Small intestine (tissue), 16 donors: ENCODE measurements at places on chromosomes 7 and 10. TPM values are rescaled to one million over a fixed set of nuclear protein-coding genes. Genes with fewer than 3 reads are reported as not detected.

The STEAP2 gene
- 2.2 TPM for polyA plus RNA-seq

The LOXL4 gene
- 0.27 TPM for polyA plus RNA-seq

The RPEL1 gene
- polyA plus RNA-seq, result 0.01 TPM

The MRLN gene
- not detected for polyA plus RNA-seq

The TSPAN12 gene
- 134 TPM for polyA plus RNA-seq

The CYTH3 gene
- polyA plus RNA-seq, result 24.6 TPM

The THSD7A gene
- not detected for polyA plus RNA-seq

The CHAT gene
- 0.81 TPM for polyA plus RNA-seq

The SLC18A3 gene
- polyA plus RNA-seq, result 0.07 TPM

The ZNF467 gene
- 4.5 TPM for polyA plus RNA-seq

The MYL10 gene
- not detected for polyA plus RNA-seq

The PNLIP gene
- polyA plus RNA-seq, result not detected

The ZNF488 gene
- polyA plus RNA-seq, result 2.7 TPM

The NRG3 gene
- polyA plus RNA-seq, result 0.72 TPM

The SFTPA1 gene
- polyA plus RNA-seq, result 9.2 TPM

The NEUROD6 gene
- not detected for polyA plus RNA-seq

The DGKB gene
- polyA plus RNA-seq, result not detected

The ADCYAP1R1 gene
- polyA plus RNA-seq, result not detected

The LCOR gene
- polyA plus RNA-seq, result 48.8 TPM

The WDFY4 gene
- polyA plus RNA-seq, result 0.27 TPM

The TUBAL3 gene
- 44.3 TPM for polyA plus RNA-seq

The ECHDC3 gene
- 3.8 TPM for polyA plus RNA-seq

The NEUROG3 gene
- 0.81 TPM for polyA plus RNA-seq

The TACC2 gene
- 55.4 TPM for polyA plus RNA-seq

The TAS2R39 gene
- polyA plus RNA-seq, result not detected

The FXYD4 gene
- not detected for polyA plus RNA-seq

The SYT15 gene
- 1.7 TPM for polyA plus RNA-seq

The LRRC18 gene
- polyA plus RNA-seq, result not detected

The TMEM229A gene
- polyA plus RNA-seq, result 1.6 TPM

The FIS1 gene
- polyA plus RNA-seq, result 319 TPM

The CLEC5A gene
- not detected for polyA plus RNA-seq

The COL1A2 gene
- 2.0 TPM for polyA plus RNA-seq

The ENKUR gene
- polyA plus RNA-seq, result 1.1 TPM

The FBXO24 gene
- 0.55 TPM for polyA plus RNA-seq

The LRRD1 gene
- polyA plus RNA-seq, result not detected

The AKR1D1 gene
- 24.9 TPM for polyA plus RNA-seq

The TAS2R5 gene
- polyA plus RNA-seq, result 0.40 TPM

The PDGFA gene
- 38.2 TPM for polyA plus RNA-seq

The LMOD2 gene
- polyA plus RNA-seq, result 0.04 TPM

The SEMA3A gene
- polyA plus RNA-seq, result 2.4 TPM

The OR2A7 gene
- 2.8 TPM for polyA plus RNA-seq

The BAIAP2L1 gene
- 23.8 TPM for polyA plus RNA-seq

The NACAD gene
- polyA plus RNA-seq, result 0.54 TPM

The PHF14 gene
- 27.9 TPM for polyA plus RNA-seq

The EPHA1 gene
- polyA plus RNA-seq, result 47.4 TPM

The ATXN7L1 gene
- polyA plus RNA-seq, result 50.8 TPM

The BAMBI gene
- polyA plus RNA-seq, result 46.5 TPM

The CUBN gene
- polyA plus RNA-seq, result 0.18 TPM

The SH2D4B gene
- polyA plus RNA-seq, result 0.03 TPM

The PSD gene
- polyA plus RNA-seq, result 30.6 TPM

The MRC1 gene
- polyA plus RNA-seq, result 4.1 TPM

The PRF1 gene
- polyA plus RNA-seq, result 2.4 TPM

The MACC1 gene
- 8.7 TPM for polyA plus RNA-seq

The ZNF853 gene
- 0.81 TPM for polyA plus RNA-seq
